Common myeloid progenitor, CD34-positive (primary cell): ENCODE measurements at places on chromosomes 16 and 17.

- DNase-seq: no peak
These were observed 110.0 kb upstream of the CIBAR2 start for GRCh38 chr16:85222155-85222863.

GRCh38 chr17:1126801-1127550 is 52.8 kb downstream of the ABR start:
- no peak for DNase-seq

DNA sequence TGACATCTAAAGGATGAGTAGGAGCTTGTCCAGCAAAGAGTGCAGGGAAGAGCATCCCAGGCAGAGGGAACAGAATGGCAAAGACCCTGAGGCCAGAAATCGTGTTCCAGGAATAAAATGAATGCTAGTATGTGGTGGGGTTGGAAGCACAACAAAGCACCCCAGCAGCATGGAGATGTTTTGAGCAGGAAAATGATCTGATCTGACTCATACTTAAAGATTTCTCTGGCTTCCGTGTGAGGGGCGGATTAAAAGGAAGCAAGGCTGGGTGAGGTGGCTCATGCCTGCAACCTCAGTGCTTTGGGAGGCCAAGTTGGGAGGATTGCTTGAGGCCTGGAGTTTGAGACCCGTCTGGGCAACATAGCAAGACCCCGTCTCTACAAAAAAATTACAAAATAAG is 2.3 kb downstream of the SLC5A11 start:
- DNase-seq: no peak

- DNase-seq: no peak
These were observed 271.3 kb upstream of the N4BP1 start for GRCh38 chr16:48881272-48881671.

- no peak for DNase-seq
These were observed 61.5 kb downstream of the NF1 start for GRCh38 chr17:31156326-31156725.
